ENCODE measurements at places on chromosomes 5 and 9.

- DNase-seq: no peak
Observed at GRCh38 chr9:75023846-75024245, 4.2 kb downstream of the CARNMT1 start.

GRCh38 chr5:82096249-82096648 is 124.4 kb downstream of the ATG10 start:
- DNase-seq: no peak

DNA sequence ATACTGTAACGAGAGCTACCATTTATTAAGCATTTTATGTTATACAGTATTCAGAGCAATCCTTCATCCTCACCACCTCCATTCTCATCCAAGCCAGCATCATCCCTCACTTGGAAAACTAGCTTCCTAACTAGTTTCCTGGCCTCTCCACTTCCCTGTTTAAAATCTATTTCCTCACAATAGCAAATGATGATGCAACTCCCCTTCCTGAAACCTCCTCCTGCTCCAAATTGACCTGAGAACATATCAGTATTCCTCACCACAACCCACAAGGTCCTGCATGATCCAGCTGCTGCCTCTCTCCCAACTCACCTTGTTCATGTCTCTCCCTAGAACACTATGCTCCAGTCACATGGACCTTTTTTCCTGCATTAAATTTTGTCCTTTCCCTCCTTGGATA is 4.3 kb upstream of the SLC36A2 start:
- no peak for DNase-seq

DNA sequence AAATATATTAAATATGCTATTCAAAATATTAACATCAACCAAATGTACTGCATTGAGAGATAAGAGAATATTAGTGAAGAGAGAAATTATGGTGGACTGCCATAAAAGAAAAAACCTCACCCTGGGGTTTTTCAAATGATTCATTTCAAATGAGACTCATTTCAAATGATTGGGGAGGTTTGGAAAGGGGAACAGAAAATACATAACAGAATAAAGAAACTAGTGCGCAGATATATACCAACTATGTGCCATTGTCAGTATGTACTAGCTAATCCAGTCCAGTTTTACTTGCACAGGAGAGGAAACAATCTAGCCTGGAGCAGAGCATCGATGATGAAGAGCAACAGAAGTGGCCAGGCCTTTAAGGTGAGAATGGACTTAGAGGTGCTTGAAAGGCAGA is 651.6 kb upstream of the RORB start:
- no peak for DNase-seq

- no peak for DNase-seq
Observed at GRCh38 chr5:135452321-135453030, at the start of gene TIFAB. TSS of gene TIFAB (minus strand) at chr5:135452351. CDS start at chr5:135449939, 2,412 bp downstream.

GRCh38 chr5:73938938-73939320 is 312.9 kb downstream of the ARHGEF28 start:
- no peak for DNase-seq

DNA sequence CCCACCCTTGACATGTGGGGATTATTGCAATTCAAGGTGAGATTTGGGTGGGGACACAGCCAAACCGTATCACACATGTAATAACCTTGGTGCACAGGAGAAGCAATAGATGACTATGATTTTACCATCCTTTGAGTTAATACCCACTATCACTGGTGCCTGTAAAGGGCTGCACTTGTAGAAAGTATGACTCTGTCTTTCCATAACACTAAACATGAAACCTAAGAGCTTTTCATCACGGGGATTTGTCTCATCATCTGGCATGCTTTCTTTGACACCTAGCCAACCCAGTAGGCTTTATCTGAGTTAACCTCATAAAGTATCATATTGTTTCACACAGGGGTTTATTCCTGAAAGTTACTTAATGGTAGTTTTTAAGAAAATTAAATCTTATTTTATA is 188.9 kb upstream of the TNC start:
- no peak for DNase-seq

DNA sequence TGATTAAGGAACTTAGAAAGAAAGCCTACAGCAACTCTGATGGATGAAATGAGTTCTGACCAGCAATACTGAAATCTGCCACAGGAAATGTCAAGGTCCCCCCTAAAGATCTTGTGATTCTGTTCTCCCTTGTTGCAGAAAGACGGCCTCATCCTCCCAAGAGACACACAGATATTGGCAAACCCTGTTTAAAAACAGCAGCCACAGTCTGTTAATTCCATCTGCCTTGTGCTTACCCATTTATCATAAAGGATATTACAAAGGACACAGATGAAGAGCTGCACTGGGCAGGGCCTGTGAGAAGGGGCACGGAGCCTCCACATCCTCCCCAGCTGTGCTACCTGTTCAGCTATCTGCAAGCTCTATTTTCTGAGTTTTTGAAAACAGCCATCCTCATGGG is 15.2 kb downstream of the RAPGEF1 start:
- no peak for DNase-seq

DNA sequence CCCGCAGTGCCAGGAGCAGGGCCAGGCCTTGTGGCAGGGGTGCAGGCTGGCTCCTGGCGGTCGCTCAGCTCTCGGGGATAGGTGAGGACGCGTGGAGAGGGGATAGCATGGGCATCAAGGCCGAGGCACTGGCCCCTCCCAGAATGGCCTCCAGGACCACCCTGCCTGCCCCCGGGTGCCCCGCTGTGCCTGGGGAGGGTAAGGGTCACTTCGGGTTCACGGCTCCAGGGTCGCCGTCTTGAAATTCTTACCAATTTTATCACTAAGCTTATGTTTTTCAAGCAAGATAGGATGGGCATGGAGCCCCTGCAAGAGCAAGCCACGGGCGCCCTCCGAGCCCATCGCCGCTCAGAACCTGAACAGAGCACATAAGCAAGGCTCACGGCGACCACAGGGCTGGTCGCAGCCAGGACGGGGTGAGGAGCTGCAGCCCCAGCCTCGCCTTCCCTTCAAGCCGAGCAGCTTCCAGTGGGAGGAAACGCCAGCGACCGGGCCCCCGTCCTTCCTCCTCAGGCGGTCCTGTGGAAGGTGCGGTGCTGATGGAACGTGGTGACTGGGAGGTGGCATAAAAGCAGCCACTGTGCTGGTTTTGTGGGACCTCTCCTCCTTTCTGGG is 14.2 kb upstream of the CLPTM1L start:
- no peak for DNase-seq

DNA sequence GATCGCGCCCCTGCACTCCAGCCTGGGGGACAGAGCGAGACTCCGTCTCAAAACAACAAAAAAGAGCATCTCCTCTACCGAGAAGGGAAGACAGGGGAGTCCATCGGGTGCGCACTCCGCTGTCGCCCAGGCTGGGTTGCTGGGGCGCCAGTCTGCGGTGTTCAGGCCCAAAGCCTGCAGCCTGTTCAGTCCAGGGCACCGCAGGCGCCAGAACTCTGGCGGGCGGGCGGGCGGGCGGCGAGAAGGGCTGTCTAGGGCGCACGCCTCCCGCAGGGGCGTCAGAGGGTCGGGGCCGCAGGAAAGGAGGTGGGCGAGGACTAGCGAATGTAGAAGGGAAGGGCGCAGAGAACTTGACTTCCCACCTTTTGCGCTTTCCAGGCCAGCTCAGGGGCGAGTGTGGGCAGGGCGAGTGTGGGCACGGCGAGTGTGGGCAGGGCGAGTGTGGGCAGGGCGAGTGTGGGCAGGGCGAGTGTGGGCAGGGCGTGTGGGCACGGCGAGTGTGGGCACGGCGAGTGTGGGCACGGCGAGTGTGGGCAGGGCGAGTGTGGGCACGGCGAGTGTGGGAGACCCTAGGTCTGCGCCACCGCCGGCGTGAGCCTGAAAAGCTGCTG is 10.5 kb downstream of the PROP1 start:
- no peak for DNase-seq

- no peak for DNase-seq
Observed at GRCh38 chr9:109254317-109254716, 66.5 kb downstream of the EPB41L4B start.

- no peak for DNase-seq
Observed at GRCh38 chr5:139295346-139296057, 2.0 kb downstream of the MATR3 start.

DNA sequence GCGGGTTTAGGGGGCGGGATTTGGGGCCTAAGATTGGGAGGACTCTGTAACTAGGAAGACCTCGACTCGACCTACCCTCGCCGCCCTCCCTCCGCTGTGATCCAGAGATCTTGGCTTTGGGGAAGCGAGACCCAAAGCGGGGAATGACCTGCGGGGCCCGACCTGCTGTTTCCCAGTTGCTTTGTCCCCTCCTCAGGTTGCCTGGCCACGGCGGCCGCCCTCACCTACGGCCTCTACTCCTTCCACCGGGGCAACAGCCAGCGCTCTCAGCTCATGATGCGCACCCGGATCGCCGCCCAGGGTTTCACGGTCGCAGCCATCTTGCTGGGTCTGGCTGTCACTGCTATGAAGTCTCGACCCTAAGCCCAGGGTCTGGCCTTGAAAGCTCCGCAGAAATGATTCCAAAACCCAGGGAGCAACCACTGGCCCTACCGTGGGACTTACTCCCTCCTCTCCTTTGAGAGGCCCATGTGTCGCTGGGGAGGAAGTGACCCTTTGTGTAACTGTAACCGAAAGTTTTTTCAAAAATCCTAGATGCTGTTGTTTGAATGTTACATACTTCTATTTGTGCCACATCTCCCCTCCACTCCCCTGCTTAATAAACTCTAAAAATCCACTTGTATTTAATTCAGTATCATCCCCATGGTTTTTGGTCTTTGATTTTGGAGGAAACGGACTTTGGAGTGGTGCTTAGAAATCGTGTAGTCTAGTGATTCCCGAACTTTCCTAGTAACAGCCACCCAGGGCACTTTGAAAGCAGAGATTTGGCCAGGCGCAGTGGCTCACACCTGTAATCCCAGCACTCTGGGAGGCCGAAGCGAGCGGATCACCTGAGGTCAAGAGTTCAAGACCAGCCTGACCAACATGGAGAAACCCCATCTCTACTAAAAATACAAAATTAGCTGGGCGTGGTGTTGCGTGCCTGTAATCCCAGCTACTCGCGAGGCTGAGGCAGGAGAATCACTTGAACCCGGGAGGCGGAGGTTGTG is 878 bp downstream of the HIGD2A start:
- peak; percentile 51 for DNase-seq

DNA sequence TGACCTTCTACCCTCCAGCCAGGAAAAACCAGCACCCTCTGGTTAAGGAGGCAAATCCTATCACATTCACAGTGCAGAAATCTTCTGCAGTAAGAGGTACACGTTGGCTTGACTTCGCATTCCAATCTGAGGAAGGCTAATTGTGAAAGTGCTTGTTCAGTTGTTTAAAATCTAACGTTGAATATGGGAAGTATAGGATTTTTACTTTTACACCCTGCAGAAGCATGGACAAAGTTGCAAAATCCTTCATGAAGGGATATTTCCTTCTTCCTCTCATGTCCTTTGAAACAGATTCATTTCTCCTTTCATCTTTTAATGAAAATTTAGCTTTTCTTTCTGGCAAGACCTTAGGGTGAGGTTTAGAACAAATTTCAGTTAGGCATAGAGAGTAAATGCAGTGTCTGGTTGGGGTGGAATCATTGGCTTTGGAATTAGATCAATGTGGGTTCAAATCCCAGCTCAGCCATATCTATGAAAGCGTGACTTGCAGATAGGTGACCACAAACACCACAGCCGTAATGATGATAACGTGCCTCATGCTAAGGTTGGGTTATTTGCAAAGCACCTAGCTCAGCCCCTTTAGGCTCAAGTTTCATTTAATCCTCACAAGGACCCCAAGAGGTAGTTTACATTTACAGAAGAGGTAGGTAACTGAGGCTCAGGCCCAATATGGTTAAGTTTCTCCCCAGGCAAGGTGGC is 42.2 kb upstream of the C5orf58 start:
- no peak for DNase-seq

GRCh38 chr5:32193591-32193990 is 19.5 kb upstream of the GOLPH3 start:
- DNase-seq: peak; percentile 95

DNA sequence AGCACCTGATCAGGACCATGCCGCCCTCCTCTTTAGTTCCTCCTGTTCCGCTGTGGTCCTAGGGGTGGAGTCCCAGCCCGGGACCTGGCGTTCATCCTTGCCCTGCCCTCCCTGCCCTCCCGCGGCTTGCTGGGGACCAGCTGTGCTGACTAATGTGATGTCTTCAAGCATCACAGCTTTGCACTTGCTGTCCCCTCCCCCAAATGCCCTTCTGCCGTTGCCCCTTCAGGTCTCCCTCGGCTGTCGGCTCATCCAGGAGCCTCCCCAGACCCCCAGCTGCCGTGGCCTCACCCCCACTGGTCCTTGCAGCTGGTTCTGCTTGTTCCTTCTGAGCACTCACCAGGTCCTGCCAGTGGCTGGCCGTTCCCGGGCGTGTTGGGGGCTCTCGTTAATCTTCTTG is 19.9 kb downstream of the RXRA start:
- DNase-seq: no peak

GRCh38 chr9:94002316-94003140 is 47.4 kb upstream of the BARX1 start:
- peak; percentile 62 for DNase-seq

DNA sequence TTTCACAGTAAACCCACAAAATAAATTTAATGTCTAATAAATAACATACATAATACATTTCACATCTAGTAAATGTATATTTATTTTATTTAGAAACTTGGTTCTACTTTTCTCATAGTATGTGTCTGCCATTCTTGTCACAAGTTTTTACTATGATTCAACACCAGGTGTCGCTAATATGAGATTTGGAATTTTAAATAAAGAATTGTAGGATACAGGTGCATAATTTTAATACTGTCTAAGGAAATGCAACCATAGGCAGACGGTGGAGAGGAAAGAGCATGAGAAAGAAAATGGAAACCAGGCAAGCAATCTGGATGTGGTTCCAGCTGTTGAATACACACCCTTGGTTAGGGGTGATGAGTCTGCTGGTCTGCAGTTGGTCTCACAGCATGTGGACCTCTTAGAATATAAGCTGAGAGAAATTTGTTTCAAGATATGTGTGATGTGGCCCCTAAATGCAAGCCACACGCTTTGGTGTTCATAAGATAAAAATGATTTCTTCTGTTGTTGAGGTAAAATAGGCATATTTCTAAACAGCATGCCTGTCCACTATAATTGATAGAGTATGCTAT is 114.7 kb upstream of the TXNDC8 start:
- DNase-seq: no peak

- DNase-seq: no peak
Observed at GRCh38 chr5:61881821-61882487, 424.1 kb upstream of the KIF2A start.

- no peak for DNase-seq
Observed at GRCh38 chr5:160685695-160686094, 166.3 kb downstream of the ATP10B start.

DNA sequence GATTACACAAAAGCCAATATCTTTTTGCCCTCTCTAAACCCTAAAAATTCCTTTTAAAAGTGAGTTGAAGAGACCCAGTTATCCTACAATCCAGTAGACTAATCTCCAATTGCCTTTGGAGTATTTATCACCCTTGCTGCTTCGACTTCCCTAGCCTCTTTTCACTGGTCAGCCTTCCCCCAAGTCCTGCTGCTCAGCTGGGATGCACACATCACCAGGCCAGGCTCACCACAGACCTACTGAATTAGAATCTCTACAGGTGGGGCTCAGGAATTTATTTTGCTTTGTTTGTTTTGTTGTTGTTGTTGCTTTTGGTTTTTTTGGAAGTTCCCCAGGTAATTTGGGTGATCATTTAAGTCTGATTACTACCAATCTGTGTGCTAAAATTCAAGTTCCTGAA is 11.6 kb upstream of the FOXD1 start:
- no peak for DNase-seq
